ENCODE measurements at places on chromosomes 7 and 10.

DNA sequence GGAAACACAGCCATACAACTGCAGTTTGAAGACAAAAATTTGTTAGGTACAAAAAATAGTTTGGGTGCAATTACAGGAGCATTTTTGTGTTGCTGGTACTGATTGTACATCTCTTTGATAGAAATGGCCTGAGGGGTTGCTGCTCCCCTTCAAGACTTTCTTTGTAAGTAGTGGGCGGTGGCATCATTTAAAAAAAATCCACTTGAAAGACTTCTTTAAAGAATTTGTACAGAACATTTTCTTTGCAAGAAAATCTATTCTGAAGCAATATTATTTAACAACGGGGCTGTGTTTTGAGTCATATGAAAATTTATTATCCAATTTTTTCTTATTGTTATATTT is 144.1 kb upstream of the CAV2 start:
- DNase-seq = no peak

- no peak for DNase-seq
Observed at GRCh38 chr7:22425361-22425760, 68.4 kb upstream of the RAPGEF5 start.

GRCh38 chr10:86261941-86262687 is 104.5 kb downstream of the GRID1 start:
- DNase-seq = no peak

- DNase-seq = no peak
Observed at GRCh38 chr10:131964298-131964697, 17.4 kb downstream of the BNIP3 start.

- DNase-seq = no peak
Observed at GRCh38 chr10:116756277-116756676, 13.9 kb upstream of the HSPA12A start.

DNA sequence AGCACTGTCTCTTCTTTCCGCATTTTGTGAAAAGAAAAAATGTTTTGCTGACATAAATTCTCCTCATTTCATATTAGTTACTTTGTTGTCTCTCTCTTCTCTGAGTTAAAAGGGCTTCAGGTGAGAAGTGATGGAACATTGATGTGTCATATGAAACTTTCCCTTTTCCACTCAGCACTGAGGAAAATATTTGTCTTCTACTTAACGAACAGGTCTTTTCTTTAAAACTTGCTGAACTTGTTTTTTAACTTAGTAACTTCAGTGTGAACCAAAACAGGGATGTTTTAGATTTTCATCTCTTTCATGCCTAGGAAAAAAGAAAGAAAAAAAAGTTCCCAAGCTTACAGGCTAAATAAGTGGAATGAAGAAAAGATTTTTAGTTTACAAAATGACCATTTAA is 19.0 kb upstream of the TSPAN12 start:
- no peak for DNase-seq

- DNase-seq = no peak
Observed at GRCh38 chr7:40760293-40760964, 625.6 kb downstream of the SUGCT start.

DNA sequence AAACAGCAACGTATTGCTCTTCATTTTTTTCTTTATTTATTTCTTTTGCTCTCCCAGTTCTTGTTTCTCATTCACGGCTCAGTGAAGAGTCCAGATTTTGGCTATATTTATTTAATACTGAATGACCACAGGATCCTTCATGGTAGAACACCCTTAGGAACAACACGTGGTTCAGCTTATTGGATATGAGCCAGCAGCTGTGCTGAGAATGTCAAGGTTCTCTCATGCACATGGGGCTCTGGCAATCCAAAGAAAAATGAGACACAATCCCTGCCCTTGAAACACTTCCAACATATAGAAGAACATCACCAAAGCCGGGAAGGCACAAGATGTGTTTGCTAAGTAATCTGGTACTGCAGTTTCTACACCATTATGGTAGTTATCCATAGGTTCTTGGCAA is 852.9 kb downstream of the SORCS1 start:
- no peak for DNase-seq

DNA sequence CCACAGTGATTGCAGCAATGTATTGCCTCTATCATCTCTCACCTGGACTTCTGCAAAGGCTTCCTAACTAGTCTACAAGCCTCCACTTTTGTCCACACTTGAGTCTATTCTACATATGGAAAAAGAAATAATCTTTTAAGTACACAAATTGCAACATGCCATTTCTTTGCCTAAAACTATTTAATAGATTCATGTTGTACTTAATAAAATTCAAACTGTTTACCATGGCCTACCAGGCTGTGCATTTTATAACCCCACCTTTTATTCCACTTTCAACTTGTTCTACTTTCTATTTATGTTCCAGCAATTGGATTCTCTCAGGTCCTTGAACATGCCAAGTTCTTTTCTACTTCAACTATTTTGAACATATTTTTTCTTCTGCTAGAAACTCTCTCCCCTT is 128.7 kb downstream of the GPR85 start:
- DNase-seq = no peak

GRCh38 chr7:36514289-36515243 is 124.9 kb downstream of the ANLN start:
- DNase-seq = no peak

DNA sequence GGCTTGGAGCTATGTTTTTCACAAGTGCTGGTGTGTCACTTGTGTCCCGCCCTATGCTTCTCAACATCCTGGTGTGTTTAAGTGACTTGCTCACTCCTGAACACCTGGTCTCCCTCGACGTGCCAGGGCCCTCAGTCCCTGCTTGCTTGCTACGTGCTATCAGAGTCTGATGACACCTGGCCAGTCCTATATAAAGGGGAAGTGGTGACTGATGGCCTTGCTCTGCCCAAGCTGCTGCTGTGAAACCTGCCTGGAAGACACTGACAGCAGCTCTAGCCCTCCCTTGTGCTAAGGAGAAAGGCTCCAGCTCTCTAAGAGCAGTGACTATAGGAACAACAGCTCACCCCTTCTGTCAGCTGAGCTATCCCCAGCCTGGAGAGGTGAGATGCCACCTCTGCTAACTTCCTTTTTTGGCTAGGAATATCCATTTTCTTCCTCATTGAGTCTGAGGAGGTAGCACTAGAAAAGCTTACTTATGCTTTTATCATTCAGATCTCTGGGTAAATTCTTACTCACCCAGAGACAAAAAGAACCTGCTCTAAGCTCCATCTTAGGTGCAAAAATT is 77.2 kb upstream of the PLXNA4 start:
- no peak for DNase-seq

DNA sequence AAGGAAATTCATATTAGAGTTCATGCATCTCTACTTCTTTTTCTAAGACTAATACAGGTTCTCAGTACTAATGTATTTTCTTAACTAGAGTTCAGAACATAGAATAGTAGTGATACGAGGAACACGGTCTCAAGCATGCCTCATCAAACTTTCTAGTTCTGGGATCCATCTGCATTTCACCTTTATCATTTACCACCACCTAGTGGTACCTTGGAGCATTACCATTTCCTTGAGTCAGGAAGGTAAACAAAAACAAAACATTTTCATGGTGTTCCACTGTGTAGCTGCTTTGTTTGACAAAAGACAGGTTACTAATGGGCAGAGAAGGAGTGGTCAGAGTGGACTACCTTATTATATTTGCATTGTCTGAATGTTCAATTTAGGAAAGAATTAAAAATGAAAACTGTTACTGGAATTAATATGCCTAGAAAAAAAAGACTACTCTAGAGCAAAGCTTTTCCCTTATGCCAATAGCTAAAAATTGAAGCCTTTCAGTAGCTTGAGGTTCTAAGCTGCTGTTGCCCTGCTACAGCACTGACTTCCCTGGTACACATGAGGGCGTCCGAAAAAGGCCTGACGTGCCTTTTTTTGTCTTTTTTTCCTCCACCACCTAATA is 44.5 kb downstream of the STARD3NL start:
- no peak for DNase-seq

DNA sequence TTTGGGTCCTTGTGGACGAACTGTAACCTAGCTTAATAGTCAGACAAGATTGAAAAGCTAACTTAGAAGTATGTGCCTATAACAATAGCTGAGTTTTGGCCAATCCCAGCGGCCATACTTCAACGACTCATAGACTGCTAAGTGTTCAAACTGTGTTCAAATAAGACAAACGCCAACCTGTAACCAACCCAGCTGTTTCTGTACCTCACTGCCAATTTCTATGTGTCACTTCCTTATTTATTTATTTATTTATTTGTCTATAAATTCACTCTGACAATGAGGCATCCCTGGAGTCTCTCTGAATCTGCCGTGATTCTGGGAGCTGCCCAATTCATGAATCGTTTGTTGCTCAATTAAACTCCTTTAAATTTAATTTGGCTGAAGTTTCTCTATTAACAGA is 21.7 kb downstream of the ST8SIA6 start:
- DNase-seq = no peak

- no peak for DNase-seq
Observed at GRCh38 chr10:101941871-101942270, 98.3 kb upstream of the KCNIP2 start.

All from amniotic stem cell (primary cell).